ENCODE measurements at places on chromosomes 4 and X.

DNA sequence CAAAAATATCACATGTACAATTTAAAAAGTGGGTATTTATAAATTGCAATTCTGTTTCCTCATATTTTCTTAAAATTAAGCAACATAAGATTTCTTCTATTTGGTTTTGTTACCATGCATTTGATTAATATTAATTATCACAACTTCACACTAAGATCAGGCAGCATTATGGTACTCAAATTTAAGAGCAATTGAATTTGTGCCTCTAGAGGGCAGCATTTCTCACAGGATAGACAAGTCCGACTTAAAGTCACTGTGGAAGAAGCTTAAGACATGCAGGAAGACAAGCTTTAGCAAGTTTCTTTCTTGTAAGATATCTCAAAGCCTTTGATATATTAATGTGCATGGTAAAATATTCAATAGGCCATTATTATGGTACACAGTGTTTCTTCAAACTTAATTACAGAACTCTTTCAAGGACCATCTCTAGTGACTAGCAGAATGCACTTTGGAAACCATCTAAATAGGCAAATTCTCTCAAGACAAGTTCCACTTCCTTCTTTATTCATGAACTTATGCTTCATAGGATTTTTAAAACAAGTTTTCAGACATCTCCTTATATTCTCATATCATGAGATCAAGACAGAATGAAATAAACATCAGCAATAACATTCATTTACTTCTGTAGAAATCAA lies 35.0 kb downstream of the FBXW7 start:
- DNase-seq, result no peak

- DNase-seq, result no peak
Observed at GRCh38 chr4:123345137-123345934, 51.3 kb upstream of the SPRY1 start.

DNA sequence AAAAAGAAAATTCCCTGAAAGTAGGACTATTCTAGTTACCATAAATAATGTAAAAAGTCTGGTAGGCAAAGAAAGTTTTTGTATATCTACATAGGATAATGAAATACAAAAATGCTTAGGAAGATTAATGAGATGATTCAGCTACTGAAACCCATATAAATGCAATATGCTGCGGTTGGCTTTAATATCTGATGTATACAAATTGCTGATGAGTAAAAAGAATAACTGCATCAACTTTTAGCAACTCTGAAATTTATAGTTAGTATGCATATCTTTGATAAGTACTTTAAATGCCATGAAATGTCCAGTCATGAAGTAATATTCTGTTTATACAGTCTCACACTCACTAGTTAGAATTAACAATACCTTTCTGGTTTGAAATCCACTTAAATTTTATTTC lies 404.8 kb downstream of the TLL1 start:
- DNase-seq, result no peak

GRCh38 chrX:135556055-135556454 lies 35.6 kb downstream of the INTS6L start:
- DNase-seq, result no peak

- DNase-seq, result no peak
Observed at GRCh38 chr4:168098248-168098717, 5.9 kb downstream of the ANXA10 start.

GRCh38 chr4:18041114-18041513 lies 19.6 kb upstream of the LCORL start:
- DNase-seq, result no peak

GRCh38 chr4:54093324-54094240 lies 6.4 kb upstream of the GSX2 start:
- DNase-seq, result no peak

DNA sequence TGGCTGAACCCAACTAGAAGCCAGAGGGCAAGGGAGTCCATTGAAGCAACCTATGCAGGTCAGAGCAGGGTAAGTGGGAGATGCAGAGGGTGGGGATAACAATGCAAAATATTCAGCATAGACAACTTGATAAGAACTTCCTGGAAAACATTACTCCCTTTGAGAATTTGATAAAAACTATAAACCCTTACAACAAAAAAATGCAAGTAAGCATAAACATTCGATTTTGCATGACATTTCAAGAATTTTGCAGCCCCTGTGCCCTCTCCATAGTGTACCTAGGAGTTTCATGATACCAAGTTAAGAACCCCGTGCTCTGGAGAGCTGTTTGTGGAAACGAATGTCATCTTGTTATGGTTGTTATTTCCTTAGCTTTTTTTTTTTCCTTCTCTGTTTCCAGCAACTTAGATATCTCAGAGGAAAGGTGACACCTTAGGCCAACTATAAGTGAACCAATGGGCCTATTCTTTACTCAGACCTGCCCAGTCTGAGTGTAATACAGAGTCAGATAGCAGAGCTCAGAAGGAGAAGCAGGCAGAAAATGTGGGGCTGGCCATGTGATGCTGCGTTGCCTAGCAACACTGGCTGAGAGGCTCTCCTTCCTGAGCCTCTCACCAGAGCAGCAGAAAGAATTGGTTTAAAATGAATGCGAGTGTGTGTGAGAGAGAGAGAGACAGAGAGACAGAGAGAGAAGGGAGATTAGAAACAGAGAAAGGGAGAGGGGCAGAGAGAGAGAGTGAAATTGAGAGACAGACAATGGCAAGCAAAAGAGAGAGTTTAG lies 36.7 kb upstream of the GABRQ start:
- no peak for DNase-seq

DNA sequence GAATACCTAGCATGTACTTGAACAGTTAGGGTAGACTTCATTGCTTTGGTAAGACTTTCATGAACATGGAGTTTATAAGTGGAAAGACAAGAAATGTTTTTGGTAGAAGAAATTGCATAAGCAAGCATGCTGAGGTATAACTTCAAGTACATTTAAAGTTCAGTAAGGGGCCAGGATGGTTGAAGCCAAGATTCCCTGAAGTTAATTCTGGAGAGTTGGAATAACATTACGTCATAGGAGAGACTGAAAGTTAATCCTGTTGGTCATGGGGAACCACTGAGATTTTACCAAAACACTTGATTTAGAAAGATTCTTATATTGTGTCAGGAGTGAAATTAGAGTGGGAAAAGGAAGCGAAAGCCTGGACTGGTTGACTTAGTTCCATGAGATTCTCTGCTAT lies 767.5 kb upstream of the MAGEB2 start:
- DNase-seq, result no peak

DNA sequence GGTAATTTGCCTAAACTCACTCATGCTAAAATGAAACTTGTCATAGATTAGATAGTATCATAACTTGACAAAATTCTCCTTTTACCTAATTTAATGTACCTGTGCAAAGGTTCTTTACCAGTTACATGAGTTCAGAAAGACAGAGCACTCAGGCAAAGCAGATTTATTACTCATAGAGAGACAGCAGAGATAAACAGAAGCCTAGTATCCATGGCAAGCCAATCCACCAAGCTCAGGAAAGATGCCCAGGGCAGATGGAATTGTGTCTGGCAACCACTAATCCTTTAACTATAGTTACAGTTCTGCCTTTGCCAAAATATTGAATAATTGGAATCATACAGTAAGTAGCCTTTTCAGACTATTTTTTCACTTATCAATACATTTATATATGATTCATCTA lies 826.2 kb downstream of the TECRL start:
- DNase-seq, result no peak

GRCh38 chrX:72735561-72735960 lies 21.5 kb upstream of the PHKA1 start:
- DNase-seq, result no peak

DNA sequence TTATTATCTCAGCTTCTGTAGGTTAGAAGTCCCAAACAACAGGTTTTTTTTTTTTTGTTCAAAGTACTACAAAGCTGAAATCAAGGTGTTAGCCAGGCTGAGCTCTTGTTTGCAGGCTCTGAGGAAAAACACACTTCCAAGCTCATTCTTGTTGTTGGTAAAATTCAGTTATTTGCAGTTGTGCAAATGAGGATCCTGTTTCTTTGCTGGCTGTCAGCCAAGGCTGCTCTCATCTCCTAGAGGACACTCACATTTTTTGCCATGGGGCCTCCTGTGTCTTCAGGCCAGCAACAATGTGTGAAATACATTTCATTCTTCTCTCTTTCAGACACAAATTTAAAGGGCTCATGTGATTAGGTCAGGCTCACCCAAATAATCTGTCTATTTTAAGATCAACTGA lies 60.3 kb upstream of the HSD17B10 start:
- DNase-seq, result no peak

- DNase-seq, result no peak
Observed at GRCh38 chr4:1939664-1940509, 68.7 kb downstream of the NSD2 start.

- no peak for DNase-seq
Observed at GRCh38 chr4:163697121-163697520, 202.6 kb downstream of the TMA16 start.

- DNase-seq, result no peak
Observed at GRCh38 chrX:32847921-32848320, 363.4 kb downstream of the DMD start.

DNA sequence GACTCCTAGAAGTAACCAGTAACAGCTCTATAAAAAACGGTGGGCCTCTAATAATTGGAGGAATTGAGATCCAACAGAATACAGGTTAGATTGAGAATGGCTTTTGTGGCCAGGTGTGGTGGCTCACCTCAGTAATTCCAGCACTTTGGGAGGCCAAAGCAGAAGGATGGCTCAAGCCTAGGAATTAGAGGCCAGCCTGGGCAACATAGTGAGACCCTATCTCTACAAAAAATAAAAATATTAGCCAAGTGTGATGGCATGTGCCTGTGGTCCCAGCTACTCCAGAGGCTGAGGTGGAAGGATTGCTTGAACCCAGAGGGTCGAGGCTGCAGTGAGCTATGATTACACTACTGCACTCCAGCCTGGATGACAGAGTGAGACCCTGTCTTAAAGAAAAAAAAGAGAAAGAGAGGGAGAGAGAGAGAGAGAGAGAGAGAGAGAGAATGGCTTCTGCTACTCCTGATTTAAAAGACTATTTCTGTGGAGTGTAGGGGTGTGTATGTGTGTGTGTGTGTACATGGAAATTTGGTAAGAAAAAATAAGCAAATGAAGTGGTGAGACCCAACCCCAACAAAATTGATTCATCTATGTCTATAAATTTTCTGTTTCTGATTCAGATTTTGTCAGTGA lies 89.3 kb downstream of the FRMPD4 start:
- no peak for DNase-seq

- no peak for DNase-seq
Observed at GRCh38 chr4:88144866-88145300, 13.6 kb downstream of the ABCG2 start.

GRCh38 chr4:182141061-182141460 lies 102.1 kb upstream of the TENM3 start:
- DNase-seq, result no peak

GRCh38 chrX:45233531-45233930 lies 32.9 kb upstream of the DIPK2B start:
- no peak for DNase-seq

- DNase-seq, result no peak
Observed at GRCh38 chr4:64614276-64614675, 205.0 kb upstream of the TECRL start.

DNA sequence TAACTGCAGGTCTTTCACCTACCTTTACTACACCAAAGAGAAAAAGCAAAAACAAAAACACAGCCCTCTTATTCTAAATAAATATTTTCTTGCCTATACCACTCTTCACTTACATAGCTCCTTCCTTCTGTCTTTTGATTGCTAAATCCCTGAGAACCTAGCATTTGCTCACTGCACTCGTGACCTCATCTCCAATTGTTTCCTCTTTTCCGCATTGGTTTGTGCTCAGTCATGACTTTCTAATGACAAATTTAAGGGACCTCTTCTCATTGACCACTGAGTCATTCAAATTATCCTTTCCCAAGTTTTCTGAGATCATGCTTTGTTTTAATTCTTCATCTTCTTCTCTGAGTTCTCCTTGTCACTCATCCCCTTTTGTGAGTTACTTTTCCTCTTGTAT lies 1697.1 kb downstream of the STIM2 start:
- DNase-seq, result no peak

DNA sequence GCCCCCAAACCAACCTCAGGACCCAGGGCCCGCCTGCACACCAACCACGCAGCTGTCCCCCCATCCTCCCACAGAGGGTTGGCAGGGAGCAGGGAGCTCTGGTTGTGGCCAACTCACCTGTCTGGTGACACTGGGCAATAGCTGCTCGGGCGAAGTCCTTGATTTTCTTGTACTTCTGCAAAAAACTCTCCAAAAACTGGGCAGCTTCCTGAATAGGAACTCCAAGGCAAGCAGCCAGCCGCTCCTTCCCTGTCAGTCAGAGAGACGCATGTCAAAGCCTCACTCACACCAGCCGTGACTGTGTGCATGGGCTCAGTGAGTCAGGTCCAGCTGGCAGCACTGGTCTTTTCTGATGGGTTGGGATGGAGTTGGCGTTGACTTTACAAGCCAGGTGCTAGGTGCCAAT lies 26.4 kb downstream of the NAT8L start:
- no peak for DNase-seq

- DNase-seq, result no peak
Observed at GRCh38 chrX:10142041-10142599, 14.7 kb upstream of the CLCN4 start.

DNA sequence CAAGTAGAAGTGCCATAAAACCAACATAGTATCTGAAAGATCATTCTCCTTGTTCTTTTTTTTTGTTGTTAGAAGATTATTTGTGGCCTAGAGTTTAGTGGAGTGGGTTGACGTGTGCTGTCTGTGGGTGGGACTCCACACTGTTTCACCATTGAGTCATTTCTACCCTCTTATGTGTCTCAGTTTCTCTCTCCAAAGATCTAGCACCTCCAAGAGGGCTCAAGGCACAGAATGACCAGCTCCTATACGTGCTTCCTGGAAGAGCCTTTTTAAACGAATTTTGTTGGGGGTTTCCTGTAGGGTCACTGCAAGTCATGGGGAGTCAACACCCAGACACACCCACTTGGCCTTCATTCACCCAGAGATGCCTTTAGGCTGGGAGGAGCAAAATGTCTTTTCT lies 150.1 kb downstream of the KLF8 start:
- no peak for DNase-seq

DNA sequence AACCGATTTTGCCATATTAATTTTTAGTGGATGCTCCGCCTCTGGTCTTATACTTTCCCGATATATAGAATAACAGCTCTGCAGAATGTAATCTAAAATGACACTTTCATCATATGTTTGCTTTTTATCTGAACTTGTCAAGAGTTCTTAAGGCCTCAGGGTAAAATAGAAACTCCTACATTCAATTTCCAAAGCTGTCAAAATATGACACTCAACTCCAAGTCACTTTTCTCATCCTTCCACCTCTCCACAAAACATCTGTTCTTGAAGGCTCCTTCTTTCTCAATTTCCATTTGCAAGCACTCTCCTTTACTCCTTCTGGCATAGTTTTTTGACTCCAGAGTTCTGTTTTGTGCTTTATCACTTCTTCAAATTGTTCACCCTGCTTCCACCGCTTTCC lies 242.2 kb downstream of the PDGFC start:
- no peak for DNase-seq

DNA sequence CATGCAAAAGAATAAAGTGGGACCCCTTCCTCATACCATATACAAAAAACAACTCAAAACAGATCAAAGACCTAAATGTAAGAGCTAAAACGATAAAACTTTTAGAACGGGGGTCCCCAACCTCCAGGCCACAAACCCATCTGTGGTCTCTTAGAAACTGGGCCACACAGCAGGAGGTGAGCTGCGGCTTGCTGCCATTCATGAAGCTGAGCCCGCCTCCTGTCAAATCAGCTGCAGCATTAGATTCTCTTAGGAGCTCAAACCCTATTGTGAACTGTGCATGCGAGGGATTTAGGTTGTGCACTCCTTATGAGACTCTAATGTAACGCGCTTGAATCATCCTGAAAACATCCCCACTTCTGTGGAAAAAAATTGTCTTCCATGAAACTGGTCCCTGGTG lies 7.0 kb upstream of the GATA1 start:
- no peak for DNase-seq

GRCh38 chr4:65502131-65502701 lies 168.1 kb downstream of the EPHA5 start:
- DNase-seq, result no peak
